ENCODE measurements at places on chromosomes 6 and 20.
A peak's percentile ranks its signal among the peaks of the same experiment; 100 is the strongest.

- DNase-seq, result no peak
These were observed 125.3 kb upstream of the SPTLC3 start for GRCh38 chr20:12883507-12883885.

GRCh38 chr6:77987035-77987384 lies 334.2 kb downstream of the MEI4 start:
- DNase-seq, result no peak

- no peak for DNase-seq
These were observed 997 bp upstream of the FBXO30 start for GRCh38 chr6:145815309-145816274.

DNA sequence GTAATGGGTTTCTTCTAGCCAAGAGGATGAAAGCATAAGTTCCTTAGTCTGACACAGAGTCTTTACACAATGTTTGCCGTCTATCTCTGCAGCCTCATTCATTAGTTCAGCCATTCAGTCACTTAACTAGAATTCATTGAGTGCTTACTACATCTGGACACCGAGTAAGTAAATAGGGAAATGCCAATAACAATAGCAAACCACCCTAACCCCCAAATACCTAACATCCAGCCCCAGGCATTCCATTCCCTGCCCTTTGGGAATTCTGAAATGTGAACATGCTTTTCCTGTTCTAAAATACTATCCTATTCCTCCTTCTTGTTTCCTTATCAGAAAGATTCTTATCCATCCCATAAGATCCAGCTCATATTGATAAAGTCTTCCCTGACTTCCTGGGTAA lies 277.6 kb upstream of the RNF217 start:
- no peak for DNase-seq

GRCh38 chr6:156883497-156884252 lies 106.5 kb downstream of the ARID1B start:
- DNase-seq, result peak; percentile 66

DNA sequence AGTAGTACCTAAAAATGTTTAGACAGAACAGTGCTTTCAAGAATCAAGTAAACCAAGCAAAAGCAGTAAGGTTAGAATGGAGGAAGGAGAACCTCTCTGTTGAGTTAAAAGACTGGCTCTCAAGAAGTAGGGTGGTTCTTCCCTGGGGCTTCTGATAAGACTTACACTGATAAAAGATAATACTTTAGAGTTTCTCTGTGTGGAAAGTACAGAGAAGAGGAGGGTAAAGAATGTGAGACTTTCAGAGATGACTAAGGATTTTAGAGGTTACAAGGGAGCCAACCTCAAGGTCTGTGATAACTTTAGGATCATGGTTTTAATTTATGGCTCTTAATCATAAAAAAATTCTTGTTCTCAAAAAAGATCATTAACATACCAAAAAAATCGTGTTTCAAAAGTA lies 30.9 kb upstream of the ALDH8A1 start:
- no peak for DNase-seq

- no peak for DNase-seq
These were observed 313.4 kb downstream of the CDH26 start for GRCh38 chr20:60271597-60271996.

DNA sequence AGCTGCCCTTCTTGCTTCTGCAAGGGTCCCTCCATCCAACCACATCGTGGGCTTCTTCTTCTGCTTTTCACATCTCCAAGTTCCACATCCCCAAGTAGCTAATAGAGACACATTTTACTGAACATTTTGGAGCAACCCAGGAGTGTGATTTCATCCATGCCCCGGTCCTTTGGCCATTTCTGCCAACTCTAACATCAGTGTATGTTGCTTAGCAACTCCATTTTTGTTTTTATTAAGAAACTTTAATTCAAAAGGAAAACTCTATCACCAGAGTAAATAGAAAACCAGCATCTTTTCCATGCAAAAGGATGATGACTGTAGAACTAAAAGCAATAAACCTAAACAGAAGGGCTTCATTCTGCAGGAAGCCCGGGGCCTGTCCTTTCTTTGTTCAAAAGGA lies 32.7 kb upstream of the SULF2 start:
- no peak for DNase-seq

DNA sequence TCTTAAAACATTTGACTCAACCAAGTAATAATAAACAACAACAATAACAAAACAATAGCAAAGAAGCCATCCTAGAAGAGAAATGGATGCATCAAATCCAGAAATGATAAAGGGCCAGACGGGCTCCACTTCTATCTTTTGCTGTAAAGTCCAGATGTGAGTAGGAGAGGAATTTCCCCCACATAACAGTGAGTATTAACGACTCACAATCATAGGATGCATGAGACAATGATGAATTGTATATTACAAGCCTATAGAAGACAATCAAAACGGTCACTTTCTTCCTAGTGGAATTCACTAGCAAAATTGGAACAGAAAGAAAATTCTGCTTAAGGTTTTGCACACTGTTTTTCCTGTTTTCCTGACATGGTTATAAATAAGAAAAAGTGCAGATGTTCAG lies 97.0 kb upstream of the PREP start:
- no peak for DNase-seq

DNA sequence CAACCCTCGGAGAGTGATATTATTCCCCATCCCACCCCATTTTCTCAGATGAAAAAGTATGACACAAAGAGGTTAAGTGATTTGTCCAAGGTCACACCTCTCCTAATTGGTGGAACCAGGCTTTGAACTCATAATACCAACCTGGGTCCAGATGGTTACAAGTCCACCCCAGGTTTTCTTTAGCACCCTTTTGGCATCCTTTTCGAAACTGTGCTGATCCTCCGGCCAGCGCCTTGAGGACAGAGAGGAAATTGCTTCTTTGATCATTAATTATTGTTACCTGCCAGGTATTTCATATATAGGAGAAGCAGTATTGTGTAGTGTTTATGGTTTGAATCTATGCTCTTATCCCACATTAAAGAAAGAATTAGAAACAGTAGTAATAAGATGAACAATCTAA lies 29.3 kb upstream of the PDYN start:
- no peak for DNase-seq

GRCh38 chr6:51396583-51396982 lies 577.9 kb downstream of the TFAP2B start:
- DNase-seq, result no peak

- no peak for DNase-seq
These were observed 8.7 kb downstream of the GCM1 start for GRCh38 chr6:53139841-53140413.

GRCh38 chr6:133973109-133973971 lies 20.3 kb downstream of the TBPL1 start:
- peak; percentile 36 for DNase-seq

GRCh38 chr20:49462626-49463025 lies 19.8 kb downstream of the KCNB1 start:
- DNase-seq, result no peak

DNA sequence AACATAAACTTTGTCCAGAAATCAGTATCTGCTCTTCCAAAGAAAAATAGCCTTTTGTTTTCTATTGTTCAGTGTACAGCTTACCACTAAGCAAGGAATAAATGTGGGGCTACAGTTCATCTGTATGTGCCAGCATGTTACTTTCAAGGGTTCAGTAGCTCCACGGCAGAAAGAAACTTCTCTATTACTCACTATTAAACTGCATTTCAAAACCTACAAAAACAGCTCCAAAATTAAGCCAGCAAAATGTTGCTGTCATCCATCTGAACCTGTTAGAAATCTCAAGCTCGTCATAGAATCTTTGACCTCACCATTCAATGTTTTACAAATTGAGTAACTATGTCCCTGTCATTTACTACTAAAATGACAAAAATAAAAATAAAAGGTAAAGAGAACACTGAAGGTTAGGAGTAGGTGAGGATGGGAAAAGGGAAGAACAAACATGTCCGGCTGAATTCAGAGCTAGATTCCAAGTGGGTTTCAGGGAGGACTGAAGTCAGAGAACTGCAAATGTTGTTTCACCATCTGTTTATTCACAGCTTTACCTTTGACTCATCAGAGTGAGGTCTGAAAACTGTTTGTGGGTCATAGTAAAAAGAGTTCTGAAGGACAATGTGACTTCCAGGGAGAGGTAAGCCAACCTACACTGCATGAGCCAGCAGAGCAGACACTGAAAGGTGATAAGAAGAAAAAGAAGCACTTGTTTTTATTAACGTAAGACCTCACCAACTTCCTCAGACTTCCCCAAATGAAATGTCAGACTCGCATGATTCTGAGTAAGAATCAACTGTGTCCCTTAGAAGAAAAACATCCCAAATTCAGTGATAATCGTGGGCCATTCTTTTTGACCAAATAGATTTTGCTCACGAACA lies 62.0 kb downstream of the ATXN1 start:
- DNase-seq, result peak; percentile 67

DNA sequence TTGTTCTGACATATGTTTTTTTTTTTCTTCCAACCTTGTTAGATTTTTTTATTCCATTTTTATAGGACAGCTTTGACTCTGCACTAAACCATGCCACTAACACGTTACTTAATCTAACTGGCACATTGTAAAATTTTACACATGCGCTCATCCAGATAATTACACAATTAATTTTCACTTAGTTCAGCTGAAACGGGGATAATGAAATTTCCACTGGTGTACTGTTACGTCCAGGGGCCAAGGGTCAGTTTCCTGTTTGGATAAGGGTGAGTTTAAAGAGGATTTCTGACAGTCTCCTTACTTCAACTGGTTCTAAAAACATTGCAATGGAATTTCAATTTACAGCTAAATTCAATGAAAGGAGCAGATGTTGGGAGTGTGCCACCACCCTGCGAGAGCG lies 221.8 kb upstream of the CEP162 start:
- no peak for DNase-seq

GRCh38 chr6:44074439-44074812 lies 52.8 kb downstream of the MRPL14 start:
- peak; percentile 70 for DNase-seq

DNA sequence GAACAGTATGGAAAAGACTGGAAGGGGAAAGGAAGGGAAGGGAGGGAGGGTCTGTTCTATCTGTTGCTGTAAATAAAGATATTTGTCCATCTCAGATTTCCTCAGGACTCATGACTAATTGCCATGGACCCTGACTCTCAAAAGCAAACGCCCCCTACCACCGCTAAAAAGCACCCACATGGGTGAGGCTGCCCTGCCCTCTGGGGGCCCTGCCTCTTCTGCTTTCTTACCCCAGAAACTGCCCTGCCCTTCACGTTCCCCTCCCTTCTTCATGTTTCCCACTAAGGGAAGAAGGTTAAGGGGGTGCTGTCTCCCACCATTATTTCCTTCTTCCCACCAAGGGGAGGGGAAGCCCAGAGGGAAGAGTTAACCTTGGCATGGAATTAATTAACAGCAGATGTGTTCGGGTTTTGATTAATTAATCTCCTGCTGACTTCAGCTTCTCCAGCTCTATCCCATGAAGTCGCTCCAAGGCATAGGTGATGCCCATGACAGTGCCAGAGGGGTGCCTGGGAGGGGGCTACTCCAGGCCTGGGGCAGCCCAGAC lies 16.0 kb downstream of the MDFI start:
- DNase-seq, result no peak

- DNase-seq, result no peak
These were observed 109.7 kb downstream of the LRFN2 start for GRCh38 chr6:40477246-40478126.

- DNase-seq, result no peak
These were observed 76.1 kb upstream of the HSF2 start for GRCh38 chr6:122323361-122323760.

DNA sequence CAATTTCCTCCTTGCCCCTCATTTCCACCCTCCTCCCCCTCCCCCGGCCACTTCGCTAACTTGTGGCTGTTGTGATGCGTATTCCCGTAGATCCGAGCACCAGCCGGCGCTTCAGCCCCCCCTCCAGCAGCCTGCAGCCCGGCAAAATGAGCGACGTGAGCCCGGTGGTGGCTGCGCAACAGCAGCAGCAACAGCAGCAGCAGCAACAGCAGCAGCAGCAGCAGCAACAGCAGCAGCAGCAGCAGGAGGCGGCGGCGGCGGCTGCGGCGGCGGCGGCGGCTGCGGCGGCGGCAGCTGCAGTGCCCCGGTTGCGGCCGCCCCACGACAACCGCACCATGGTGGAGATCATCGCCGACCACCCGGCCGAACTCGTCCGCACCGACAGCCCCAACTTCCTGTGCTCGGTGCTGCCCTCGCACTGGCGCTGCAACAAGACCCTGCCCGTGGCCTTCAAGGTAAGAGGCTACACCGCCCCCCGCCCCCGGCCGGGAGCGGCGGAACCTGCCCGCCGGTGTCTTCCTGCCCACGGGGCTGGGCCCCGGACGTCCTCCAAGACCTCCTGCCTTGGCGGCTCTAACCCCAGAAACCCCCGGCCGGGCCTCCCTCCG lies 44.9 kb upstream of the SUPT3H start:
- peak; percentile 49 for DNase-seq

GRCh38 chr6:16723826-16724225 lies 37.4 kb downstream of the ATXN1 start:
- DNase-seq, result peak; percentile 85

DNA sequence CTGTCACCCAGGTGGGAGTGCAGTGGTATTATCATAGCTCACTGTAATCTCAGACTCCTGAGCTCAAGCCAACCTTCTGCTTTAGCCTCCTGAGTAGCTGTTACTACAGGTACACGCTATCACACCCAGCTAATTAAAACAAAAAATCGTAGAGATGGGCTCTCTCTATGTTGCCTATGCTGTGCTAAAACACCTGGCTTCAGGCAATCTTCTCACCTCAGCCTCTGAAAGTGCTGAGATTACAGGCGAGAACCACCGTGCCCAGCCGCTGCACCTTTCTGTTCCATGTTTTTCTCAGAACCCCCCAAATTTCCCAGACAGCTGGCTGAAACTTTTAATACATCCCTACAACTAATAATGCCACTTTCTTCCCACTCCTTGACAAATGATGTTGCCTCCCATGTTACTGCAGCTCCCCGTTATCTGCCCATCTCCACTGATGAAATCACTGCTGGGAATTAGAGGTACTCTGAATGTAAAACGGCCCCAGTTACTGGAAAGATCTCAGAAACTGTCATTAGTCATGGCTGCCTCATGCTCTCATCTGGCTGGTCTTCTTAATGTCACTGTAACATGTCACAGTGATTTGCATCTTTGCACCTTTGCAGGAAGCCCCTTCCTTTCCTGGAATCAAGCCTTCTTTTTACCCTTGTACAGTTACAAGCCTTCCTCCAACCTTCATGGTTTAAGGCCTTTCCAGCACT lies 697.5 kb downstream of the PRKN start:
- DNase-seq, result no peak

- DNase-seq, result peak; percentile 87
These were observed at the start of gene SLC4A11 for GRCh38 chr20:3239026-3239866. SLC4A11 (minus strand) TSS chr20:3239190; CDS start chr20:3239137, 53 bp downstream.

- DNase-seq, result no peak
These were observed 7.8 kb upstream of the MTG2 start for GRCh38 chr20:62174870-62175624.

- DNase-seq, result no peak
These were observed 174.4 kb downstream of the OGFRL1 start for GRCh38 chr6:71463061-71463460.

DNA sequence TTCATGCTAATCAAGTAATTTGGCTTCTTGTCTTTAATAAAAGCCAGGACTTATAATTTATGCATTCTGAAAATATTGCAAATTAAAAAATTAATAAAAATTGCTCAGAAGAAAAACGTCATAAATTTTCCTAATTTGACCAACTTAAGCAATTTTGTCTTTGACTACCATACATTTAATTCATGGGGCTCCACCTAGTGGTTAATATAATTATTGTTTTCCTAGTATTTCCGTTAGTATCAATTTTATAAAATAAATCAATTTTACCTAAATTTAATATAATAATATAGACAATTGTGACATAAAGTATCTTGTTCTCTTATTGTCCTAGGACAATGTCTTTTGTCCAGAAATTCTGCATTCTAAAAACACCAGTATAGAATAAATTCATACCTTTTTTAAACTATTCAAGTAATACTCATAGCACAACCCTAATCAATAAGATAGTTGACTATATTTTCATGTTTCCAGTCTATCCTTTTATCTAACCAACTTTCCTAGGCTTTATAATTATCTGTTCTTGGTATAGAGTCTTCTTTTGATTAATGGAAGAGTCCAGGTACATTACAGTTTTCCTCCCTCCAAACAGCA lies 319.9 kb downstream of the TRDN start:
- peak; percentile 30 for DNase-seq
